ENCODE measurements at places on chromosomes 12 and 14.

DNA sequence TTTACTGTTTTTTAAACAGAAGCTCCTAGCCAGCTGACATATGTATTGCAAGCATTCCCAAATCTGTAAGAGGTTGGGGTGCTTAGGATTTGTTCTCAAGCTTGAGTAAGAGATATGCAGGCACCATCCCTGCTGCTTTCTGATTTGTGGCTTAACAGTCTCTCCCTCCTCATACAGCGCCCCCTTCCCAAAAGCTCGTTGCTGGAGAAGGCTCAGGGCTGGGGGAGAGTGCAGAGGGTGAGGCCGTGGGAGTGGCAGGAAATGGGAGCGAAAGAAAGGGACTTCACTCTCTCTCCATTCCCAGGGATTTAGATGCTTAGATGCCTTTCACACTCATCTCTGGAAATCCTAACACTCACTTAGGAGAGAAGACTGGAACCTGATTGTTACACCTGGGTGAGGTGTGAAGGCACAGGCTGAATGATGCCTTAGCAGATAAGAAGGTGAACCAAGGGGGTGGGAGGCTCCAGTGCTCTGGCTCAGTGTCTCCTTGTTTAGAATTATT is 172.0 kb downstream of the C12orf75 start:
- DNase-seq = no peak

- no peak for DNase-seq
These were observed 299.0 kb upstream of the E2F7 start for GRCh38 chr12:77364400-77364799.

GRCh38 chr12:115895247-115895646 is 382.2 kb downstream of the MED13L start:
- DNase-seq = no peak

GRCh38 chr12:95848575-95849388 is 10.0 kb upstream of the SNRPF start:
- peak; percentile 33 for DNase-seq

DNA sequence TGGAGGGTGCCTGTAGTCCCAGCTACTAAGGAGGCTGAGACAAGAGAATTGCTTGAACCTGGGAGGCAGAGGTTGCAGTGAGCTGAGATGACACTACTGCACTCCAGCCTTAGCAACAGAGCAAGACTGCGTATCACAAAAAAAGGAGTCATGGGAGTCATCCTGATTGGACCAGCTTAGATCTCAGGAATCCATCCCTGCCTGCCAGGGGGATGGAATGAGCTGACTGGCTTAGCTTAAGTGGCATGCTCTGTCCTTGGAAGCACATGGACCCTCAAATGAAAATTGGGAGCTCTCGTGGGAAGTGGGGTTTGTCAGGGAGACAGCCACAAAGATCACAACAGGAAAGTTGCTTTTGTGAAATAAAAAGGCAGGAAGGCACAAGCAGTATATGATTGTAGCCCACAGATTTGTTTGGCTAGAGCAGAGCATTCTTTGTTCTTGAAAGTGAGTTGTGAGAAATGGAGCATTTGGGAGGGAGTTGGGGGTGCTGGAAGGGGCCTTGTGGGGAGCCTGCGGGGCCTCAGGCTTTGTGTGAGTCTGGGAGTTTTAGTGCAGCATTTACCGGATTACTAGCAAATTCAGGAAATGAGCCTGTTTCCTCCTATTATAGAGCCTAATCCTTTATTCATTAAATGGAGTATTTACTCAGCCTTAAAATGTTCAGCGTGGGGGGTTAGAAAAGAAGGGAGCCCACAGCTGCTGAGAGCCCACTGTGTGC is 30.7 kb downstream of the DGLUCY start:
- DNase-seq = peak; percentile 43

- DNase-seq = peak; percentile 43
These were observed 459 bp downstream of the ITGA7 start for GRCh38 chr12:55707219-55707671.
